ENCODE measurements at places on chromosomes 2 and 18.

DNA sequence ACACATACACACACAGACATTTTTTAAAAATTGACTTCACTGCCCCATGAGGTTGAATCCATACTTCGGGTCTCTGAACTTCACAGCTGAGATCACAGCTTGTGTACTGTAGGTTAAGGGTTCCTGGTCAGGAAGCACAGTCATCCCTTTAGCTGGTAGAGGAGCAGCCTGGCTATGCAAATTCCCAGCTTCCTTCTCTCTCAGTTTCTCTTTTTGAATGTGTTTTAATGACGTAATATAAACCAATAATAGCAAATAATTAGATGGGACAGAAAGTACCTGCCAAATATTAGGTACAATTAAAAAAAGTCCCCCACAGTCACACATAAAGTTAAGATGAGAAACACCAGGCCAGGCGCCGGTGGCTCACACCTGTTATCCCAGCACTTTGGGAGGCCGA, 178.7 kb downstream of the ZNF385B start:
- no peak for DNase-seq

GRCh38 chr18:79881695-79882094, 69.8 kb downstream of the SLC66A2 start:
- no peak for DNase-seq

- DNase-seq = no peak
These were observed 510.3 kb downstream of the PLCL1 start for GRCh38 chr2:198314559-198315153.

- no peak for DNase-seq
These were observed 340.4 kb downstream of the NRXN1 start for GRCh38 chr2:50691513-50691912.

- DNase-seq = no peak
These were observed 16.3 kb upstream of the ITGAV start for GRCh38 chr2:186573531-186573930.

GRCh38 chr2:11852526-11853196, 106.2 kb downstream of the LPIN1 start:
- DNase-seq = no peak

DNA sequence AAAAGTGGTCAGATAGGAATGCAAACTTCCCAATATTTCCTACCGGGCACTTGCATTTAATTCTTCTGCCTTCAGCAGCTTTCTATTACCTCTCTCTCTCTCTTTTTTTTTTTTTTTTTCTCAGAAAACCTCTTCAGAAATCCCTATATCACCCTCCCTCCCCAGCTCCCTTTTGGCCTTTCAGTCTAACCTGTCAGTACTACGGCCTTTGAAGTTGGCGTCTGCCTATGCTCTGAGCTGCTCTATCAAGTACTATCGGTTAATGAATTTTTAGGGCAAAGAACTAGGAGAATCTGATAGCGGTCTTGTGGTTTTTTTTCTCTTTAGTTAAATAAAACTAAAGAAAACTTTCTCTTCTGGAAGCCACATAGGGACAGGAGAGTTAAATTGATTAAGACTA, 122.4 kb upstream of the MAPRE2 start:
- DNase-seq = no peak

GRCh38 chr2:128008074-128008672, 19.7 kb downstream of the SAP130 start:
- no peak for DNase-seq

- DNase-seq = no peak
These were observed 83.5 kb upstream of the GPC1 start for GRCh38 chr2:240351826-240352426.

- no peak for DNase-seq
These were observed 43.3 kb downstream of the AFTPH start for GRCh38 chr2:64567473-64567872.

- no peak for DNase-seq
These were observed 89.3 kb downstream of the BCL2L11 start for GRCh38 chr2:111210036-111210435.

Measured in stimulated activated CD8-positive, alpha-beta memory T cell treated with anti-CD3 and anti-CD28 coated beads, Interleukin-12 subunit alpha, Interleukin-12 subunit beta, amount 100 ng/mL, for 1 hour (primary cell).